Bronchial epithelial cell (primary cell): ENCODE measurements at places on chromosomes 1 and 21. TPM values are rescaled to one million over a fixed set of nuclear protein-coding genes. Genes with fewer than 3 reads are reported as not detected.

DNA sequence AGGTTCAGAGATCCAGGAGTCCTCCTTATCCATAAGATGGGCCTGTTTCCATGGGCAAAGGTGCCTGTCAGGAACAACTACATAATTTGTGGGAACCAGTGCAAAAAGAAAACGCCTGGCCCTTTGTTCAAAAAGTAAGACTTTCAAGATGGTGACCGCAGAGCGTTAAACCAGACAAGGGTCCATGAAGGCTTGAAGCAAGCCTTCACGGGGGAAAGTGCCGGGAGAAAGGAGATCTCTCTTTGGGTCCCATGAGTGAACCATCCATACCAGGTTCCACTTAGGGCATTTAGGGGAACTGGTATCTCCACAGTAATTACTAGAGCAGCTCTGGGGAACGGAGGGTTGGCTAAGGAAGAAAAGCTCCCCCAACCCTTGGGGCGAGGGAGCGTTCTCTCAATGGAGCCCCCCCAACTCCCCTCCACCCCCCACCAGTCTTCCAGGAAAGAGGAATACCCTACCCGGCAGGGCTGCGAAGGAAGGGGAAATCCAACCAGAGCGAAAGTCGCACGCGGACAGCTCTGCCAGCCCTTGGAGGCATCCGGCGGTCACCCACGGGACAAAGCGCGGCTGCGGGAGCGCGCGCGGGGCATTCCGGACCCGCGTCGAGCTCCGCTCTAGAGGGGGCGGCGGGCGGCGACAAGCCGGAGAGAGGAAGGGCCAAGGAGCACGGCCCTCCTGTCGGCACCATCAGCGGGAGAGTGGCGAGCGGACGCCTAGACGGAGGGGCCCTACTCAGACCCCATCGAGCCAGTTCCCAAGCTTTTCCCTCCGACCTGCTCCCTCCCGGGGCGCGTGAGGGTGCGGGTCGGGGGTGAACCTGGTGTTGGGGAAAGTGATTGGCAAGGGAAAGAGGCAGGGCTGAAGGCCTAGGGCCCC is 687 bp upstream of the RASSF5 start:
- no peak for DNase-seq

GRCh38 chr1:2546515-2547209 is 9.5 kb upstream of the TNFRSF14 start:
- peak; percentile 72 for DNase-seq

GRCh38 chr1:228825840-228826484 is 90.7 kb downstream of the RHOU start:
- DNase-seq = no peak

DNA sequence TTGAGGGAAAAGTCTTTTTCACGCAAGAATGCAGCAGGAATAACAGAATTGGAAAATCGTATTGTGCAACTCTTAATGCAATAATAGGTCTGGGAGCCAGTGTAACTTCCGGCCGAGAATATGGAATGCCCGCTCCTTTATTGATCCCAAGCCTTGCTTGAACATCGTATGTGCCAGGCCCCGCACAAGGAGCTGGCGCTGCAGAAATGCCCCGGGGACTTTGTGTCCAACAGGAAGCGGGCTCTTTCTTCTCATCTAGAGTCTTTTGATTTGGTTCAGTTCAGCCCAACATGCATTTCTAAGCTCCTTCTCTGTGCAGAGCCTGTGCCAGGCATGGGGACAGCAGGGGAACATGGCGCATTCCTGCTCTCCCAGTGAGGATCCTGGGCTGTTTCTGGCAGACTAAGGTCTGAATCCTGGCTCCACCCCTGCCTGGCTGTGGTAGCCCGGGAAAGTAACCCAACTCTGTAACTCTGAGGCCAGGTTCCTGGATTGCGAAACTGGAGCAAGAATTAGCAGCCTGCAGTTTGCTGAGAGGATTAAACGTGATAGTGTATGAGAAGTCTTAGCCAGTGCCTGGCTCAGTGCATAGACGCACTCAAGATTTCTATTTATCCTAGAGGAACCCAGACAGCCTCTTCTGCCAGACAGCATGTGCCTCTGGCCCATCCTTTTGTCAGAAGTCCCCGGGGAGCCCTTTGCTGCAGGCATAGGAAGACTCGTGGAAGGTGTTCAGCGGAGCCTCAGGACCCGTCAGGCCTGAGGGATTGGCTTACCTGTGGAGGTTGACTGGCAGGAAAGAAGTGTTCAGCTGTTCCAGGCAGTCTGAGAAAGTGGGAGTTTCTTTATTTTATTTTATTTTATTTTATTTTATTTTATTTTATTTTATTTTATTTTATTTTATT is 987 bp upstream of the CDCP2 start:
- DNase-seq = peak; percentile 69

DNA sequence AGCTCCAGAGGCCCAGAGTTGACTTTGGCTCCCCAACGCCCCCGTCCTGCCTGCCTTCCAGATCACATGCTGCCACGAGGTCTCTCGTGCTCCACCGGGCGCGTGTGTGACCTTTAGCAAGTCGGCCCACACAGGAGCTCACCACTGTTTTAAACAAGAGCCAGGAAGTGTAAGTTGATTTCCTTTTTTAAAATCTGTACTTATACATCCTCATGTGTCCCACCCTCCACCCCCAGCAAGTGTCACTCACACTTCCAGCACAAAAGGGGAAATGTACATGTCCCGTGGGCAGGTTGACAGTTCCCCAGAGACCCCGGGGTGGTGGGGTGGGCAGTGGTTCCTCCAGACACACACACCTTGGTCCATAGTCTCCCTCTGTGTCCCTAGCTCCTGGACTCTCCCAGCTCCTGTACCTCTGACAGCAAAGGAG is 84.4 kb downstream of the STUM start:
- no peak for DNase-seq

DNA sequence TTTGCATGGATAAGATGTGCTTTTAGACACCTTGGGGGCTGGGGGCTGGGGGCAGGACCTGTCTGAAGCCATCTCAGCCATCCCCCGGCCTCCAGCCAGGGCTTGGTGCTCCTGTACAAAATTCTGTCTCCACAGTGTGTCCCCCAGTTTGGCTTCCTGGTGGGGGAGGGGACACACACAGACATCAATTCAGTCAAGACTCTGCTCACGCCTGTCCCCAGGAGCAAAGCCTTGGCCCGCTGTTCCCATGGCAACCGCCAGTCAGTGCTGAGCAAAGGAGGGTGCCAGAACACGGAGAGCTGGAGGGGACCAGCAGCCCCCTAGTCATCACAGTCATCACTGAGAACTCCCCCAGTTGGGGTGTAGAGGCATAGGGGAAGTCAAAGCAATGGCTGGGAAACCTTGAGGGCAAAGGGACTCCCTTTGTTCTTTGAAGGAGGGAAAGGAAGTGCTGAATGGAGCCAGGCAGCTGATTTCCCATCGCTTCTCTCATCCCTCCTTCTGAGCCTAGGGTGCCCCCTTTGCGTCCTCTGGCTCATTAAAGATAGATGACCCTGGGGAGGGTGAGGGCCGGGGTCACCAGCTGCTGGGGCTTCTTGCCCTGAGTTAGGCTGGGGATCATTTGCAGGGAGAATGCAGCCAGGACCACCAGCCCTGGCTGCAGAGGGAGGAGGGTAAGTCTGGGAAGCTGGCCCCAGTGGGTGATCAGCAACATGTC is 134.9 kb upstream of the IPO9 start:
- no peak for DNase-seq

DNA sequence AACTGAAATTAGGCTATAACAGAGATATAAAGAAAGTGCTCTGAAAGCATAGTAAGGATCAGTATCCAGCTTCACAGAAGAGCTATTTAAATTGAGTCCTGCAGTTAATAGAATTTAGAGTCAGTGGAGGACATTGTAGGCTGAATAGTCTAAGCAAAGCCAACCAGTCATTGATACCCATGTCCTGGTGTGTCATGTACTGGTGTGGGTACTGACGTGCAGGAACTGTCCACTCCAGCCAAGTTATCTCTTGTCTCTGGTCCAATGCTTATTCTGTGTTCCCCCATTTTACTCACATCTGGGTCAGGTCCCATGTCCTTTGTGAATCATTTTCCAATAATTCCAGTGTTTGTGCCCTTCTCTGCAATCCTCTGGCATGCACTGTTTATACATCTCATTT is 90.0 kb downstream of the MACF1 start:
- DNase-seq = no peak

DNA sequence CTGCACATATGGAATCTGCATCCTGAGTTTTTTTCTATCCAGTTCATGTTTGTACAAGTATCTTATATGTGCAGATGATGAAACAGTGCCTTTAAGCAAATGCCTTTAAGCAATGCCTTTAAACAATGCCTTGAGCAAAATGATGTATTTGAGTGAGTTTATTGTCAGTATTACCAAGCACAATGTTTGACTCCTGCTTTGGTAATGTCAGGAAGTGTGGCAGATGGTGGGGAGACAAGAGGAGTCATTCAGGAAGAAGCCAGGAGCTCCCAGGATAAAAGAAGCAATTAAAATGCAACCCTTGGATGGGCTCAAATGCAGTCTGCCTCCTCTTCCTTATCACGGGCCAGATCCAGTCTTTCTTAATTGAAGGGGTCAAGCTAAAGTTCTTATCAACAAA is 108.7 kb upstream of the KCNJ15 start:
- DNase-seq = peak; percentile 68

- DNase-seq = peak; percentile 35
Observed at GRCh38 chr1:93346421-93346993, 800 bp downstream of the DR1 start.

GRCh38 chr1:228283043-228283371 is 75.2 kb downstream of the OBSCN start:
- DNase-seq = no peak

DNA sequence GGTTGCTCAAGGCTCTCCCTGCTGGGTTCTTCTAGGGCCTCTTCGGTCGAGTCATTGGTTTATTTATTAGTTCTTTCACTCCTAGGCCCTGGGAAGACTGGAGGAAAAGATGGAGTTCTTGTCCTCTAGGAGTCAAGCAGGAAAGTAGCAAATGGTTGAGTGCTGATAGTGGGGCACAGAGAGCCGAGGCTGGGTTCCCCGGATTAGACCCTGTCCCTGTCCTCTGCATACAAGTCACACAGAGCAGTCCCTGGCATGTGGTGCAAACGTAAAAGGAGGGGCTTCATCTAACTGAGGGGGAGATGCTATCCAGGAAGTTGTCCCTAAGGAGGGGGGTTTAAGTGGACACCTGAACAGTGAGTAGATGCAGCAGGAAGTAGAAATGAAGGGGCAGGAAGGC is 19.2 kb upstream of the KCNE2 start:
- no peak for DNase-seq

GRCh38 chr1:232965912-232966217 is 15.5 kb downstream of the NTPCR start:
- DNase-seq = no peak

GRCh38 chr1:177934927-177935326 is 34.9 kb downstream of the SEC16B start:
- DNase-seq = no peak

GRCh38 chr1:48109390-48110013 is 112.3 kb upstream of the TRABD2B start:
- DNase-seq = peak; percentile 55

- no peak for DNase-seq
Observed at GRCh38 chr1:227280836-227281235, 37.5 kb downstream of the CDC42BPA start.

- DNase-seq = no peak
Observed at GRCh38 chr1:234842726-234843641, 233.0 kb upstream of the IRF2BP2 start.

GRCh38 chr1:241658081-241658793 is 6.2 kb downstream of the WDR64 start:
- peak; percentile 49 for DNase-seq

GRCh38 chr1:149937759-149938158 is 1.1 kb upstream of the MTMR11 start:
- no peak for DNase-seq

- DNase-seq = no peak
Observed at GRCh38 chr1:182589520-182589919, 464 bp upstream of the RNASEL start.

DNA sequence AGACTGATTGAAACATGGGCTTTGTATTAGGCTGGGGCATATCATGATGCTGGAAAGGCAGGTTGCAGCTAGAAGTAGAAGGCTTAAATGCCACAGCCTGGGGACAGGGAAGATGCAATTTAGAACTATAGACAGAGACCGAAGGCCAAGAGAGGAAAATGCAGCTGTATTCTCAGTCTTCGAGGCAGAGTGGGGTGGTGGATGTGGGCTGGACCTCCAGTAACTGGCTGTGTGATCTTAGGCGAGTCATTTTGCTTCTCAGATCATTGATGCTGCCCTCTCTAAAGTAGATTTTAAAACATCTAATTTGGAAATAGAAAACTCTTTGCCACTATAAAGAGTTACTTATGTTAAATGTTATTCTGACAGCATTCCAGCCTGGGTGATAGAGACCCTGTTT is 17.7 kb upstream of the SH2D2A start:
- no peak for DNase-seq

- DNase-seq = no peak
Observed at GRCh38 chr1:116194568-116194967, 83.4 kb downstream of the MAB21L3 start.

DNA sequence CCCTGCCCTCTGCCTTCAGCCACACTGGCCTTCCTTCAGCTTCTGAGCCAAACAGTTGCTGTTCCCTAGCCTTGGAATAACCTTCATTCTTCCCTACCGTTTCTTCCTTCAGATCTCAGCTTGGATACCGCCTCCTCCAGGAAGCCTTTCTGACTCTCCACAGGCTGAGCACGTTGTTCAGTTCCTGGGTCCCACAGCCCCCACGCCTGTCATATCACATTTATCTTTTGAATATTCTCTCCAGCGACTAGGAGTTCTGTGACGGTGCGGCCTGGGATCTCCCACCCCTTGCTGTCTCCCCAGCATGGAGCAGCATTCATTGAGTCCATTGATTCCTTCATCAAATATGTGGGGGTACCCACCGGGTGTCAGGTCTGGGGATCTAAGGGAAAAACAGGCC is 39.2 kb downstream of the EPHA2 start:
- DNase-seq = no peak

- no peak for DNase-seq
Observed at GRCh38 chr1:2974701-2975301, 46.5 kb upstream of the ACTRT2 start.

DNA sequence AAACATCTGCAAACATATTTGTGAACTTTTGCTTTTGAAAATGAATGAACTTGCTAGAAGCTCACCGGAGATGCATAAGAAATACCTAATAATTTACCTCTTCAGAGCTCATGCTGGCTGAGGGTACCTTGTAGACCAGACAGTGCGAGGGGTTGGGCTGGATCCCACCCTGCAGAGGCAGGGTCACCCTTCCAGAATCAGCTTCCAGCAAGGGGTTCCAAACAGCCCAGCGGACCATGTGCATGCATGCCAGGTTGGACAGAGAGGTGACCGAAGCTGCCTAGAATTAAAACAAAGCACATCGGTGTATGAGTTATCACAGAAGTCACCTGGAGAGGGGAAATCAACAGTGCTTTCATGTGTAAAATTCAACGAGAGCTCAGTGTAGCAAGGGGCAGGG is 59.2 kb downstream of the NPHP4 start:
- DNase-seq = no peak

- no peak for DNase-seq
Observed at GRCh38 chr1:59266927-59267293, 30.0 kb upstream of the FGGY start.

- peak; percentile 3 for DNase-seq
Observed at GRCh38 chr1:181737056-181737455, 253.7 kb downstream of the CACNA1E start.

- DNase-seq = no peak
Observed at GRCh38 chr1:230176871-230177411, 109.9 kb downstream of the GALNT2 start.

The ZNF648 gene
- total RNA-seq = not detected in 2 replicates

The SLC30A1 gene
- total RNA-seq = 29.0 and 36.4 TPM in 2 replicates

The SLC25A34 gene
- under 0.01 and 0.38 TPM in 2 replicates for total RNA-seq

The SEC22B gene
- 20.0 and 24.6 TPM in 2 replicates for total RNA-seq

The SLC9C2 gene
- not detected in 2 replicates for total RNA-seq

The TNFRSF4 gene
- total RNA-seq = 0.13 TPM in 1 of 2 replicates, not detected in the other
